ENCODE measurements at places on chromosomes 12 and 14. TPM values are rescaled to one million over a fixed set of nuclear protein-coding genes. Genes with fewer than 3 reads are reported as not detected.

Gene KERA
- not detected for polyA plus RNA-seq

Gene PCED1B
- 6.3 TPM for polyA plus RNA-seq

Gene GARIN6
- 0.12 TPM for polyA plus RNA-seq

Gene CACNA1C
- 10.0 TPM for polyA plus RNA-seq

Gene AICDA
- 0.71 TPM for polyA plus RNA-seq

Gene TAMALIN
- 17.7 TPM for polyA plus RNA-seq

Gene HVCN1
- polyA plus RNA-seq = 9.8 TPM

GRCh38 chr14:32980902-32981501 lies 42.3 kb downstream of the NPAS3 start:
- DNase-seq = no peak

GRCh38 chr14:50333014-50333509 lies 20.9 kb downstream of the DMAC2L start:
- no peak for DNase-seq

GRCh38 chr12:112165624-112166023 lies 40.3 kb downstream of the TRAFD1 start:
- no peak for DNase-seq

GRCh38 chr14:105281371-105282097 lies 19.3 kb downstream of the BRF1 start:
- DNase-seq = peak; percentile 64

DNA sequence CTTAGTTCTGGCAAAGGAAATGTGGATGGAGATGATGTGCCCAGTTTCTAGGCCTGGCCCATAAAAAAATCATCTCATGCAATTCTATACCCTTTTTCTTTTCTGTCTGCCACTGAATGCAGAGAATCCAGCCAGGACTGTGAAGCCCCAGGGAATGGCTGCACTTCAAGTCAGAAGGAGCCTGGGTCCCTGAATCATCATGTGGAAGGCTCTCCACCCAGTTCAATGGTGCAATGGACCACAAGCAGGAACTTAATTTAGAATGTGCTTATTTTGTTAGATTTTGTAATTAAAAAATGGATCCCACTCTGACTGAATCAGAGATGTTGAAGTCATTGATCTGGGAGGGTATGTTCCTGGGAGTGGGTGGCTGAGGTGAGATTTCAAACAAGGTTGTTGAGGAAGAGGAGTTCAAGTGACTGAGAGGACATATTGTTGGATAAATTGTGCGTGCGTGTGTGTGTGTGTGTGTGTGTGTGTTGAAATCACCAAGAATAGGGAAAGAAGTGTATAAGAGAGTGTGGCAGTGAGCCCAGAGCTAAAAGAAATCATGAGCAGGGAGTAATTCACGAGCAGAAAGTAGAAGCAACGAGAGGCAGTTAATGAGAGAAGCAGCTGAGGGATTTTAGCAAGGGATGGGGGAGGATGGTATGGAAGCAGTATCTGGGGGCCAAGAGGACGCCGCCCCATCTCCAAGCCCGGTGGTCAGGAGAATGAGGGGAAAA lies 125.4 kb downstream of the TMX1 start:
- no peak for DNase-seq

DNA sequence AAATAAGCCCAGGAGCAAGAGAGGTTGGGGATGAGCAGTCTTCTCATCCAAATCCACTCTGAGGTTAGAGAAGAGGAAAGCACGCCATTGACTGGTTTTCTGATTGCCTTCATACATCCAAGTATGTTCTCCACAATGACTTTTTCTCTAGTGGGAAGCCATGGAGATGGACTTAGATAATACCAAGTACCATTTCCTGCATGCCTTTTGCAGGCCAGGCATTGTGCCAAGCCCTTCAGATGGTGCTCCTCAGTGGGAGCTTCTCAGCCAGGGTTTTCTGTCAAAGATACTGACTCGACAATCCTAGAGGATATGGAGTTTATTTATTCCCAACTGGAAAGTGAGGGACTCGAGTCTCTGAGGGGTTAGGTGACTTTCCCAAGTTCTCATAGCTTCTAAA lies 218.0 kb downstream of the ZFP36L1 start:
- DNase-seq = no peak

- DNase-seq = no peak
These were observed 28.5 kb downstream of the PRIMA1 start for GRCh38 chr14:93759719-93760307.

- peak; percentile 21 for DNase-seq
These were observed 397.2 kb downstream of the NRXN3 start for GRCh38 chr14:78567343-78567742.

DNA sequence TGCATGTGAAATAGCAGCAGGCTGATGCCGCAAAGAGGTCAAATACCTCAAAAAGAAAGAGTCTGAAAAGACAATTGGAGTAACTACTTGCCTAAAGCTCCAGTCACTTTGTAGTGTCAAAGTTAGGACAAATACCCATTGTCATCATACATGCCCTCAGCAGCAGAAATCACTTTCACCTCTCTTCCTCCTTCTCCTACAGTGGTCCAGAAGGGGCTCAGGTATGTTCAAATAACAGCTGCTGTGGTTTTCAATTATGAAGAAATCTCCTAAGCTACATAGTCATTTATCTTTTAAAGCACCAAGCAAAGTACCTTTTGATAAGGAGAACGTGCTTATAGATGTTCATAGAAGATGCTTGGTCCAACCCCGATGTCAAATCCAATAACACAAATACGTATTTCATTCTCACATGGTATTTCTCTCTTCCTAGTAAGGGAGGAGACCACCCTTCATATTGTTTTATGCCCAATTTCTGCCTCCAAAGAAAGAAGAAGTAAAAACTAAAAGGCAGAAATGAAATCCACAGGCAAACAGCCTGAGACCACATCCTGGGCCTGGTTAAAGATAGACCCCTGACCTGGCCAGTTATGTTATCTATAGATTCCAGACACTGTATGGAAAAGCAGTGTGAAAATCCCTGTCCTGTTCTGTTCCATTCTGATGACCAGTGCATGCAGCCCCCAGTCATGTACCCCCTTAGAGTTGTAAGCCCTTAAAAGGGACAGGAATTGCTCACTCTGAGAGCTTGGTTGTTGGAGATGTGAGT lies 23.7 kb downstream of the GYS2 start:
- no peak for DNase-seq

DNA sequence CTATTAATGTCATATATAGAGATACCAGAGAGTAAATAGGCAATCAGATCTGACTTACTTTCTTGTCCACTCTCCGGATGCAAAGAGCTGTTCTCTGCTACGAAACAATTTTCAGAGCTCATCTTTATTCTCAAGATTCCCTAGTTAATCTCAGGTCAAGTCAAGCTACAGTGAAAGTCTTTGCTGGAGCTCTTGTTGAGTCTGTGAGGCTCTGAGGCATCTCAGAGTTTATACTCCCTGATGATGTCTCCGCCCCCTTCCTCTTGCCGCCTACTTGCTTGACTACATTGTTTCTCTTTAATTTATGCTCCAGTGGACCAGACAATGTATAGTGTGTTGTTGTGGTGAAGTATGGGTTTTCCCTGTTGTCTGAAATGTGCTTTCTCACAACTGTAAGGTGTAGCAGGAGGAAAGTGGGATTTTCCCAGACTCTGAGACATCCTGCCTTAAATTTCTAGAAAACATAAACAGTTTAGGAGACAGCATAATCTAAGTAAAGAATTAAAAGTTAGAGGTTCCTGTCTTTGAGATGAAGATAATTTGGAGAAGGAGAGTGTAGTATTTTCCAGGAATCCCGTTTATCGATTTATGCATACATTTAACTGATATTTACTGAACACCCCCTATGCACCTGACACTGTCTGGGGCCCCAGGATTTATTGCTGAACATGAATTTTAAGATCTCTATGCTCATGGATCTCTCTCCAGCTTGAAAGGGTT lies at the start of gene CD69:
Gene CD69, minus strand, starts transcription at position 203 of the 720 bp plus-strand sequence. Its CDS starts 81 bp downstream, at position 122.
- DNase-seq = no peak

GRCh38 chr12:49097381-49097780 lies 2.8 kb upstream of the DHH start:
- DNase-seq = no peak

DNA sequence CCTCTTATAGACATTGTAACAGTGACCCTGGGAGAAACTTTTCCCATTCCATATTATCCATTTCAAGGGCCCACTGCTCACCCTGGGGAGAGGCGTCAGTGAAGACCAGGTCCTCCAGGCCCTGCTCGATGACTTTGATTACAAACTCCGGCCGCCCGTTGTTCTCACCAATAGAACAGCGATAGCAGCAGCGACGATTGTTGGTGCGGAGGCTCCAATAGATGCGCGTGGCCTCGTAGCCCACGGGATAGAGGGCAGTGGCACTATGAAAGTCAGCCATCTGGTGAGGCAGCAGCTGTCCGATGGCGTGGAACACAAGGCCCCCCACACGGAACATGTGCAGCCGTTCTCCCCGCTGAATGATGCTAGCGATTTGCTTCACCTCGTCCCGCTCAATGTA lies 7.5 kb upstream of the PRKAG1 start:
- no peak for DNase-seq

Data from renal pelvis (tissue), 12 donors.